ENCODE measurements at places on chromosomes 2 and 18.
A peak's percentile ranks its signal among the peaks of the same experiment; 100 is the strongest.

DNA sequence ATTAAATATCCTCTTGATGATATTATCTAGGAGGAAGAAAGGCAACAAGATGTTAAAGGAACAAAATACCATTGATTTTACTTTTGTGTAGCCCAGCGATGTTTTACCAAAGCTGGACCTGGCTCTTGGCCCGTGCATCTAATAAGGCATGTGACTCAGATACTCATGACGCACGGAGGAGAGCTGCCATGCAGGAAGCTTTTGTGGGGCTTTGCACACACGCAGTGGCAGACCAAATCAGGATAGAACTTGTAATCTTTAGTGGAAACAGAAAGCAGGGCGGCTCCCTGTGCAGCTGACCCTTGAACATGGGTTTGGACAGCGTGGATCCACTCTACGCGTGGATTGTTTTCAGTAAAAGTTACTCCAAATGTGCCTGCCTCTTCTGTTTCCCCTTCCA lies 190.0 kb downstream of the NAPG start:
- ATAC-seq: no peak
- no peak overlapping the region for H3K27ac ChIP-seq
- H3K27me3 ChIP-seq: no peaks in the 10 kb centered on the region

GRCh38 chr18:59056706-59057492 lies 82.8 kb upstream of the SEC11C start:
- no peaks in the 10 kb centered on the region for H3K4me1 ChIP-seq
- H3K36me3 ChIP-seq: no peaks in the 10 kb centered on the region
- no peak overlapping the region for H3K4me3 ChIP-seq
- ATAC-seq: no peak
- no peaks in the 10 kb centered on the region for H3K27me3 ChIP-seq

DNA sequence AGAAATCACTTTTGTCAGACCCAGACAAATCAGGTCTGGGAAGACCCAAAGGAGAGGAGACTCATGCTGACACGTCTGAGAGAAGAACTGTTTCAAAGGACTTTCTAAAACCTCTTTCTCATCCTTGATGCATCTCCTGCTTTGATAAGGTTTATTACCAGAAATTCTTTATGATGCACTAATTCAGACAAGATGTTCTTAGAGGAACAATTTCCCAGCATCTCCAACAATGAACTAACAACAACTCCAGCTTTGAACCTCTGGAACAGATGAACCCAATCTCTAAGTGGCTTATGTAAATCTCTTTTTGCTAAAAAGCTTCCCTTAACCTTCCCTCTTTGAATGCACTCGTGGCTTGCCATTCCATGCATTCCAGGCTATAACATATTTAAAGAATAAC lies 15.9 kb upstream of the SERPINB11 start:
- no peak for ATAC-seq
- H3K4me3 ChIP-seq: no peak overlapping the region
- no peaks in the 10 kb centered on the region for H3K36me3 ChIP-seq

GRCh38 chr2:238389988-238390589 lies 36.6 kb upstream of the ASB1 start:
- no peak overlapping the region for H3K4me3 ChIP-seq
- no peaks in the 10 kb centered on the region for H3K4me1 ChIP-seq
- H3K27ac ChIP-seq: peak overlapping the region; percentile 90
- ATAC-seq: peak; percentile 88
- no peaks in the 10 kb centered on the region for H3K27me3 ChIP-seq

DNA sequence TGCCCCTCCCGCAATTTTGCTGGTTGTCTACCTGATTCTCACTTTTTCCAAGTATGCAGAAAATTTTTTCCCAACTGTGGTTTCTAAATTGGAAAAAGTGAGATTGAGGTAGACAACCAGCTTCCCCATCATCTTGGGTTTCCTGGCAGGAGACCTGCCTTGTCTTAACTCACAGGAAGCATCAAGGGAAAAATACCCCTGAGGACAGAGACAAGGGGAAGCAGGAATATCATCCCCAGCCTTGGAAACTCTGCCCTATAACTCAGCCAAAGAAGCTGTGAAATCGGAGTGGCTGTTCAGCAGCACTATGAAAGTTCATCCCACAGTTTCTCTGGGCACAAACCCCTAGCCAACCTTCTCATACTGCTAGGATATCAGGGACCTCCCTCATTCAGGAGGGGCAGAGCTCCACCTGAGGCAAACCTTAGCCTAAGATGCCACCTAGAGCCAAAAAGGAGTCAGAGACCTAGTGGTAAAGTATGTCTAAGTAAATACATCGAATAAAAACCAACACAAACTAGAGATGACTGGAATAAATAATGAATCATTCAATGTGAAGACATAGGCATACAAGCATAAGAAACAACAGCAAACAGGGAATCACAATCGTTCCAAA lies 68.2 kb downstream of the ZSWIM2 start:
- no peaks in the 10 kb centered on the region for H3K4me1 ChIP-seq
- H3K27ac ChIP-seq: no peak overlapping the region
- no peak overlapping the region for H3K4me3 ChIP-seq
- no peak for ATAC-seq
- no peaks in the 10 kb centered on the region for H3K36me3 ChIP-seq

GRCh38 chr18:78665644-78666043 lies 314.0 kb upstream of the SALL3 start:
- no peak overlapping the region for H3K27ac ChIP-seq
- ATAC-seq: no peak
- no peak overlapping the region for H3K4me3 ChIP-seq
- no peaks in the 10 kb centered on the region for H3K36me3 ChIP-seq
- H3K4me1 ChIP-seq: no peaks in the 10 kb centered on the region
